ENCODE measurements at places on chromosomes 7 and 10.

DNA sequence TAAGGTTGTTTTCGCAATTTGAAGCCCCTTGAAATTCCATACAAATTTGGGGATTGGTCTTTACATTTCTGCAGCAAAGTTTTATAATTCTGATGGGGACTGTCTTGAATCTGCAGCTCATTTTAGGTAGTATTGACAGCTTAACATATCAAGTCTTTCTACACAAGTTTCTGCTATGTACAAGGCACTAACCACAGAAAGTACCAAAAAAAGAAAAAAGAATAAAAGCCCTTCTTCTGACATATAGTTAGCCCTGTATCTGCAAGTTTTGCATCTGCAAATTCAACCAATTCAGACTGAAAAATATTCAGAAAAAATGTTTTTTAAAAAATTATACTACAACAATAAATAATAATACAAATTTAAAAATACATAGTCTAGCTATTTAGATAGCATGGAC lies 15.3 kb downstream of the POT1 start:
- no peak for DNase-seq

- no peak for DNase-seq
These were observed 574.5 kb downstream of the SUGCT start for GRCh38 chr7:40709062-40709964.

- peak; percentile 91 for DNase-seq
These were observed 48.5 kb upstream of the SLC29A3 start for GRCh38 chr10:71270301-71271220.

DNA sequence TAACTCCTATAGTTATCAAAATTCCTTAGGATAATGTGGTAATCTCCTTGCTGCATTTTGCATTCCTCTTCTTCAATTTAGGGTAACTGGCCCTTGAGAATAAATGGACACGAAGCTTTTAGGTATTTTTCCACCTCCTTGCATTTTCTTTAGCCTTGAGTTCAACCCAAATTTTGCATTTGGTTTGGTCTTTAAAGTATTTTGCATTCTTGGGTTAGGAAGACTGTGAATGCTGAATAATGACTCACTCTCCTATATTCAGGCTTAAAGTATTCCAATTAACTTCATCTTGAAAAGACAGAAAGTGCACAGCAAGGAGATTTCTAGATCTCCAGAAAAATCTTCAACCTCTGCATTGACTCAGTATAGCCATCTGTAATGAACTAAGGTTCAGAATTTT lies 47.3 kb downstream of the TFPI2 start:
- DNase-seq, result no peak

- no peak for DNase-seq
These were observed 260.3 kb upstream of the FERD3L start for GRCh38 chr7:19405541-19405940.

- DNase-seq, result no peak
These were observed 58.3 kb downstream of the SEMA3A start for GRCh38 chr7:84136336-84136735.

DNA sequence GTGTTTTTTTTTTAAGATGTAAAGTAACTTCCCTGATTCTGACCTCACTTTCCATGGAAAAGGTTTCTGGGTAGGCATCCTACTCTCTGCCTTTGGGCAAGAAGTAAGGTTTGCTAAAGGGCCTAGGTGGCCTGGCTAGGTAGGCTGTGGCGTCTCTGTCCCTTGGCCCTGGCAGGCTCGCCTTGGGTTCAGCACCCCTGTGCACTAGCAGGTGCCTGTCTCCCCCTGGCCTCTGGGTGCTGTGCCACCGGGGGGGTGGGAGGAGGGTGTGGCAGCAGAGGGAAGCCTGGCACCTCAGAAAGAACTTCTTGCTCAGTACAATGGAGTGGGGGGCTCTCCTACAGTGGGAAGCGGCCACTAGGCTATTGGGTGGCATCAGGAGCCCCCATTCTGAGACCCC lies 14.0 kb downstream of the TECPR1 start:
- no peak for DNase-seq

GRCh38 chr10:43822631-43823580 lies 174.2 kb upstream of the ZNF32 start:
- DNase-seq, result no peak

- DNase-seq, result peak; percentile 78
These were observed 17.6 kb downstream of the DNAJB12 start for GRCh38 chr10:72337039-72337629.

GRCh38 chr7:2796358-2797352 lies 47.5 kb downstream of the GNA12 start:
- no peak for DNase-seq

All from hematopoietic multipotent progenitor cell treated with erythropoietin and hydrocortisone succinate and interleukin-3 and kit ligand, for 6 days (in vitro differentiated cells).